ENCODE measurements at places on chromosomes 4 and X.

DNA sequence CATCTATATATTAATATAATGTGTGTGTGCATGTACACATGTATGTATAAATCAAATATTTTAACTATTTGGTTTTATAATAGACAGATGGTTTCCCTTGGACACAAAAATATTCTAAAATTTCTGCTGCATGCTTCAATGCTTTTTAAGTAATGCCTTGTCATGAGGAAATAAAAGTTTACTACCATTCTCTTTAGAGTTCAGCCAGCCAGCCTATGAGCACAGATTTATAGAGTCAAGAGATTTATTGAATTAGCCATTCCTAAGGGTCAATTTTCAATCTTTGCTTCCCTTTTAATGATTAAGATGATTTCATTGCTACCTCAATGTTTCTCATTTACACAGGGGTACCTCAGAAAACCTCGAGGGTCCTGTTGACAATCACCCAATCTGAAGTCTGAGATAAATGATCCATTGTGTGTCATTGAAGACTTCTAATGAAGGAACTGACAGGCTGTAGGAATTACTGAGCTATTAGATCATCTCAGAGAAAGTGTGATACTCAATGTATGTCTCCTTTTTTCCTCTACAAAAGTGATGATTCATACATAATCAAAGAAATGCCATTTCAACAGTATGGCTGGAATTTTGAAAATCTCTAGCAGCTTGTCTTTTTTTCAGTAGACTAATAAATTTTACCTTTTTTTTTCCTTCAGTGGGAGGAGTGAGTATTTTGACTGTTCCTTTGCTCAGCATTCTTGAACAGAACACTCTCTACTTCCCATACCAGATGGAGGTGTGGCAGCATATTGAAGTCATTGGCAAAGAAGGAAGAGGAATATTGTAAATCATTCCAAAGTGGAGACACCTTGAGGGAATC is 222.6 kb upstream of the PCDH18 start:
- no peaks in the 10 kb centered on the region for H3K36me3 ChIP-seq
- no peak overlapping the region for H3K4me3 ChIP-seq
- H3K4me1 ChIP-seq = no peaks in the 10 kb centered on the region
- H3K27ac ChIP-seq = no peak overlapping the region
- H3K27me3 ChIP-seq = no peaks in the 10 kb centered on the region

DNA sequence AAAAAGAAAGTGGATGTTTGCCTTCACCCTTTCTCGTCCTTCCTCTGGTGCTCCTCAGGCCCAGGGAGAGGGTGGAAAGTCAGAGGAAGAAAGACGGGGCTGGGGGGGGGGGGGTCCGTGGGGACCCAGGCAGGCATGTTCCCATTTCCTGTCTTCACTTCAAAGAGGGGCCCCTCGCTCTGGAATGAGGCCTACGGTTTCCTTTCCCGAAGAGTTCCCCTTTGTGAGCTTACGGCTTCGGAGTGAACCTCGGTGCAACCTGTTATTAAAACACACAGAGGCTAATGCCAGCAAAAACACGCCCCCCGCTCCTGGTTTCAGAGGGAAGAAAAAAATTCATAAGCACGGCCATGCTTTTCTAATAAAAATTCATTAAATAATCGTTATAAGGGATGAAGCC is 40.1 kb downstream of the SHOX start:
- no peaks in the 10 kb centered on the region for H3K4me1 ChIP-seq
- no peak for DNase-seq
- no peaks in the 10 kb centered on the region for H3K36me3 ChIP-seq
- H3K4me3 ChIP-seq = no peak overlapping the region
- H3K27me3 ChIP-seq = no peaks in the 10 kb centered on the region

- no peak overlapping the region for H3K27ac ChIP-seq
- no peak overlapping the region for H3K4me3 ChIP-seq
- no peaks in the 10 kb centered on the region for H3K36me3 ChIP-seq
- H3K4me1 ChIP-seq = no peaks in the 10 kb centered on the region
- H3K27me3 ChIP-seq = no peaks in the 10 kb centered on the region
- no peak for DNase-seq
These were observed 146.2 kb downstream of the GATB start for GRCh38 chr4:151614561-151614960.

DNA sequence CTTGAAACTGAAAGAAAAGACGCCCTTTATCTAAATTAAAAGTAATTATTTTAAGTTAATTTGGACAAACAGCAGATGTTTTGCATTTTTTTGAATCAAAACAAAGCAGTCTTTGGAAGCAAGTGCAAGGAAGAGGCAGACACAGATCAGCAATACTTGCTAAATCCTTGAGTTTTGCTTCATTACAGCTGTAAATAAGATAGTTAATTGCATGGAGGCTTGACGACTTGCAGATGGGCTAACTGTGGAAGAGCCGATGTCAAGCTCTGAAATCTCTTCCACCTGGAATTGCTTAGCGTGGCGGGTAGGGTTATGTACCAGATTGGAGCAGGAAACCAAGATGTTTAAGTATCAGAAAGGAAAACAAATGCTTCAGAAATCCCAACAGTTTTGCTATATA is 148.8 kb downstream of the POLA1 start:
- H3K4me1 ChIP-seq = no peaks in the 10 kb centered on the region
- no peak overlapping the region for H3K4me3 ChIP-seq
- no peaks in the 10 kb centered on the region for H3K27me3 ChIP-seq
- no peaks in the 10 kb centered on the region for H3K36me3 ChIP-seq

- no peaks in the 10 kb centered on the region for H3K36me3 ChIP-seq
- no peaks in the 10 kb centered on the region for H3K27me3 ChIP-seq
- H3K4me3 ChIP-seq = no peak overlapping the region
- H3K4me1 ChIP-seq = no peaks in the 10 kb centered on the region
- H3K27ac ChIP-seq = no peak overlapping the region
- no peak for DNase-seq
These were observed 34.6 kb upstream of the FHL1 start for GRCh38 chrX:136112778-136113177.

- no peak for DNase-seq
- no peaks in the 10 kb centered on the region for H3K36me3 ChIP-seq
- H3K27me3 ChIP-seq = no peaks in the 10 kb centered on the region
- no peak overlapping the region for H3K4me3 ChIP-seq
These were observed 114.0 kb upstream of the LDB2 start for GRCh38 chr4:17012451-17012850.

DNA sequence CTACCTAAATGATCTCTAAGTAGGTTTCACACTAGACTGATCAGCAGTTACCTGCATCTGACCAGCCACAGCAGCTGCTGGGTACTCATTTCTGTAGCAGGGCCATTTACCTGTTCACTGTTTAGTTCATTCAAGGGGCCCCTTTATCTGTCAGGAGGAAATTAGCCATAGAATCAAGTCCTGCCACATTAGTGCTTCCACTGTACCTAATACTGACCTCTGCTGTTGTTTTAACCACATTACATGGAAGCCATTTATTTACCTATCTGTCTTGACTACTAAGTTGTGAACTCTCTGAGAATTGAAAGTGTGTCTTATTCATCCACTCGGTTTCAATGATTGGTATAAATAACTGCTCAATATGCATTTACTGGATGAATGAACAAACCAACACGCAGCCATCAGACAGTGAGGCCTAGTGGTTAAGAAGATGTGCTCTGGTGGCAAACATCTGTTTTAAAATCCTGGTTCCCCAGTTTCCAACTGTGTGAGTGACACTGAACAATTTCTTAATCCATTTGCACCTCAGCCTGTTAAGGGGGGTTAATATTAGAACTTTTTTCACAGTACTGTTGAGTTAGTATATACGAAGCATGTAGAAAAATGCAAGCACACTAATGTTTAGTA is 30.0 kb upstream of the ANXA5 start:
- H3K4me3 ChIP-seq = no peak overlapping the region
- no peaks in the 10 kb centered on the region for H3K27me3 ChIP-seq
- no peaks in the 10 kb centered on the region for H3K36me3 ChIP-seq
- no peak for DNase-seq

GRCh38 chr4:112951362-112952312 is 97.8 kb upstream of the ANK2 start:
- H3K4me1 ChIP-seq = no peaks in the 10 kb centered on the region
- no peak overlapping the region for H3K27ac ChIP-seq
- no peaks in the 10 kb centered on the region for H3K36me3 ChIP-seq
- H3K4me3 ChIP-seq = no peak overlapping the region

DNA sequence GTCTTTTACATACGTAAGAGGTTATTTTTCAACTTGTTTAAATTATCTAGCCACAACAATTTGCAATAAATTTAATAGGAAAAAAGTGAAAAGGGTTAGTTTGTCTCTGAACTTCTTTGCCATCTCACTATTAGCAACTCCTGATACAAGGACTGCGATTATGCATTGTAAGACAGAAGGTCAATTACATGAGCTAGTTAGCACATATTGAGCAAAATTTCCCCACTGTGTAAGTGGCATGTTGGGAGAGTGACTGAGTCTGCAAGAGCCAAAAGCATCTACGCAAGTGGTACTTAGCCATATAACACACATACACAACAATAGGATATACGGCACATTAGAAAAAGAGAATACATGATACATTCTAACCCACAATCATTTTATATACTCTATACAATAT is 927.2 kb downstream of the STPG2 start:
- H3K36me3 ChIP-seq = no peaks in the 10 kb centered on the region
- no peaks in the 10 kb centered on the region for H3K4me1 ChIP-seq

DNA sequence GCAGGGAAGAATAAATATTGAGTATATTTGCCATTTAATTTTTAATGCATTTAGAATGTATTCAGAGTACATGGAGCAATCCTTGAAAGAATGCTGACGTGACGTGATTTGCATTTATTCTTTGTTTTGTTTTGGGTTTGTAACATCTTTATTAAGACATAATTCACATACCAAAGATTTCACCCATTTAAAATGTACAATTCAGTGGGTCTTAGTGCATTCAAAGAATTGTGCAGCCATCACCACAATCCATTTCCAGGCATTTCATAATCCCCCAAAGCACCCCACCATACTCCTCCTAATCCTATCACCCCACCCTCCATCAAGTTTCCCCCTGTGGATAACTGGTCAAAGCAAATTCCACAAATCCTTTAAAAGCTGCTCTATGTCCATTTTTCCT is 87.4 kb downstream of the FAM9B start:
- H3K27ac ChIP-seq = no peak overlapping the region
- H3K4me1 ChIP-seq = no peaks in the 10 kb centered on the region
- no peaks in the 10 kb centered on the region for H3K36me3 ChIP-seq
- no peak overlapping the region for H3K4me3 ChIP-seq
- DNase-seq = no peak

GRCh38 chr4:73902817-73903547 is 33.8 kb downstream of the CXCL1 start:
- H3K4me3 ChIP-seq = no peak overlapping the region
- H3K36me3 ChIP-seq = no peaks in the 10 kb centered on the region
- H3K4me1 ChIP-seq = no peaks in the 10 kb centered on the region
- H3K27me3 ChIP-seq = peaks cover 2% of the 10 kb centered on the region
- no peak for DNase-seq

GRCh38 chr4:54679813-54680212 is 22.1 kb downstream of the KIT start:
- DNase-seq = no peak
- H3K4me1 ChIP-seq = no peaks in the 10 kb centered on the region
- H3K36me3 ChIP-seq = no peaks in the 10 kb centered on the region
- H3K27me3 ChIP-seq = no peaks in the 10 kb centered on the region

DNA sequence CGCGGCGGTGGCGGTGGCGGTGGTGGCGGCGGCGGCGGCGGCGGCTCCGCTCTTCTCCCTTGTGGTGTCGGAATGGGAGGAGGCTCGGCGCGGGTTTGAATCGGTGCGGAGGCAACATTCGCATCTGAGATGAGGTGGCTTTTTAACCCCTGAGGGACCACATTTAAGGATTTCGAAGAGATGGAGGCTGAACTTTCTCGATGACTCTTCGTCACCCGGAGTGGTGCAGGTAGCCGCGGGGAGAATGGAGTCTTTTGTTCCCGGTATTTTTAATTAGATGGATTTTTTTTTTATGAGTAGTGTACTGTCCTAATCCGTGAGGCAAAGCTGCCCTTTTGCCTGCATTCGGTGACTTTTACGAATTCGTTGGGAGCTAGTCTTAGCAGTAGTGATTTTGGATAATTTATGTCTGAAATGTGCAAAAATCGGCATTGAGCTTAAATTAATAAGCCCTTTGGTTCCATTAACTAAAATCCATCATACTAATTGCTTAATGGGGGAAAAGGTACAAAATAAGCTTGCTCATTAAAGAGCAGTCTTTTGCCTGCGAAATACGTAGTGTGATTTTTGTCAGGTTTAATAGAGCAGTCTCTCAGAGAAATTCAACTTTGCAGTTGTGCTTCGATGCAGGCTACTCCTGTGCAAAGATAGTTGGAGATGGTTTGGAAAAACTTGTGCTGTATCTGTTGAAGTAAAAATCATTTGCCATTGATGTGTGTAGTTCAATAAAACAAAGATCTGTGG is 206.2 kb downstream of the TENM3 start:
- no peak for DNase-seq
- peaks cover 19% of the 10 kb centered on the region for H3K4me1 ChIP-seq
- no peaks in the 10 kb centered on the region for H3K36me3 ChIP-seq
- H3K4me3 ChIP-seq = peak overlapping the region; percentile 73
- no peaks in the 10 kb centered on the region for H3K27me3 ChIP-seq

- H3K27ac ChIP-seq = no peak overlapping the region
- no peaks in the 10 kb centered on the region for H3K36me3 ChIP-seq
- H3K4me3 ChIP-seq = no peak overlapping the region
- H3K27me3 ChIP-seq = no peaks in the 10 kb centered on the region
- no peaks in the 10 kb centered on the region for H3K4me1 ChIP-seq
These were observed 836.6 kb upstream of the PRKX start for GRCh38 chrX:4550018-4550417.

DNA sequence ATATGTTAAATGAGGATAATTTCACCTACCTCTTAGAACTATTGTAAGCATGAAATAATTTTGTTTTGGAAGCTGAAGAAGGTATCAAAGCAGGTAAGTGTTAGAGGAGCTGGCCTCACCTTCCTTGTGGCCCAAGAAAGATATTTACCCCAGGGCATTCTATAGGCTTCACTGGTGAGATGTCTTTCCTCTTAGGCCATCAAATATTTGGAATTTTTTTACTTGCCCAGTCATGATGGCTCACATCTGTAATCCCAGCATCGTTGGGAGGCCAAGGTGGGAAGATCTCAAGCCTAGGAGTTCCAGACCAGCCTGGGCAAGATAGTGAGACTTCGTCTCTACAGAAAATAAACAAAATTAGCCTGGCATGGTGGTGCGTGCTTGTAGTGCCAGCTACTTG is 6.1 kb upstream of the SMS start:
- H3K36me3 ChIP-seq = no peaks in the 10 kb centered on the region
- no peak overlapping the region for H3K4me3 ChIP-seq
- no peaks in the 10 kb centered on the region for H3K4me1 ChIP-seq
- no peaks in the 10 kb centered on the region for H3K27me3 ChIP-seq
- no peak overlapping the region for H3K27ac ChIP-seq
- no peak for DNase-seq

- no peak overlapping the region for H3K27ac ChIP-seq
- DNase-seq = no peak
- H3K4me3 ChIP-seq = no peak overlapping the region
These were observed 3.6 kb upstream of the THOC2 start for GRCh38 chrX:123736333-123736921.

- no peak overlapping the region for H3K4me3 ChIP-seq
- H3K27ac ChIP-seq = no peak overlapping the region
- H3K27me3 ChIP-seq = no peaks in the 10 kb centered on the region
- no peaks in the 10 kb centered on the region for H3K36me3 ChIP-seq
These were observed 38.0 kb downstream of the RADX start for GRCh38 chrX:106649523-106650428.

- no peaks in the 10 kb centered on the region for H3K36me3 ChIP-seq
- DNase-seq = no peak
- H3K27ac ChIP-seq = no peak overlapping the region
- H3K4me3 ChIP-seq = no peak overlapping the region
These were observed 41.4 kb upstream of the PPP2R3B start for GRCh38 chrX:427812-428725.
